ENCODE measurements at places on chromosomes 7 and 10.

GRCh38 chr7:155224116-155224811, 73.4 kb upstream of the INSIG1 start:
- no peak for DNase-seq

- no peak for DNase-seq
Measured at GRCh38 chr7:131011432-131011742, 277.4 kb upstream of the KLF14 start.

DNA sequence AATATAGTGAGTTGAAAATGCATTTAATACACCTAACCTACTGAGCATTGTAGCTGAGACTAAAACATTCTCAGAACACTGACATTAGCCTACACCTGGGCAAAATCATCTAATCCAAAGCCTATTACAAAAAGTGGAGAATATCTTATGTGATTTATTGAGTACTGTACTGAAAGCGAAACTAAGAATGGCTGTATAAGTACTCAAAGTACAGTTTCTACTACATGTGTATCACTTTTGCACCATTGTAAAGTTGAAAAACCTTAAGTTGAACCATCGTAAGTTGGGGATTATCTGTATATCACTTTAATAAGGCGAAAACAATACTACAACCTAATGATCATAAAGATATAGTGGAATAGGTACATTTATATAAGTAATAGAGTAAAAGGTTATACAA, 45.4 kb upstream of the GRB10 start:
- no peak for DNase-seq

DNA sequence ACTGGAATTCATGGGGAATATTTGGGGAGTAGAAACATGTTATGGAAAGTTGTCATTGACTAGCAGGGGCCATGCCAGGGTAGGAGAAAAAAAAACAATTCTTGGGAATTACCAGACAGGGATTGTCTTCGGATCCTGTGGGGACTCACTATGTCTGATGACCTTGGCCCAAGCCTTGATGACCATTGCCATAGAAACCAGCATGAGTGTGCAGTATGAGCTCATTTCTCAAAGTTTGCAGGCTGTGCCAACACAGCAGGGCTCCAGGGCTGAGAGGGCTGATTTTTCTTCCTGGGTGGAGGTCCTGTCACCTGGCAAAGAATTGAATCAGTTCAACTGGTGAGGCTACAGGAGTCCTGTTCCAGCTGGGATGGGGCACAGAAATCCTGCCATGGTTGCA, 198.3 kb downstream of the ADRA2A start:
- DNase-seq = no peak

GRCh38 chr7:6577369-6578113, at the start of gene ZDHHC4:
Gene ZDHHC4, plus strand, starts transcription at chr7:6577454. Its CDS starts 3,108 bp downstream, at chr7:6580562.
- DNase-seq = peak; percentile 90

DNA sequence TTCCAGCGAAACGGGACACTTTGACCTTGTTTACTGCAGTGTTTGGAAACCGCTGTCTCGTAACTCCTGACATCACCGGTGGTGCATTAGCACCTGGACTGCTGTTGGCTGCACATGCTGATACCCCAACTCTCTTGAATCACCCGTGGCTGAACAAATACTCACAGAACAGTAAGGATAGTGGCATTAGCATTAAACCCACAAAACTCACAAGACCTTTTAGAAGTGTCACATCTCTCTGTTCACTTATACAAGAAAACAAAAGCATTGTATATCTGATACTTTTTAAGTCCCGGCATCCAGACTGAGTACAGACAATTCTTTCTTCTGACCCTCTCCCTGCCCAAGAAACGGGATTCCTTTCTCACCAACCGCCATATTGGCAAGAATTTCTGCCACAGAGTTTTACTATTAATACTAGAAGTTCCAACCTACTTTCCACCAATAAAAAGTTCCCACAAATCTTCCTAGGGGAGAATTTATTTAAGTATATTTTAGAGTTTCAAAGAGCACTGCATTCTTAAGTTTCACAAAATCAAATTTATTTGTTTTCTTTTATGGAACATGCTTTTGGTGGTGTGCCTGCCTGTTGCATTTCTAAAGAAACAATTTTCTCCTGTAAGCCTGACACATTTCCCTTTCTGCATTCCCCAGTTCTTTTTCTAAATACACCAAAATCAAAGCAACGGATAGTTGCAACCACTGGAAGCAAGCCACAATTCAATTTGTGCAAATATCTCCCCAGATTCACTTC, 208.4 kb upstream of the KLF14 start:
- peak; percentile 69 for DNase-seq
